H1 (cell line): ENCODE measurements at places on chromosomes 6 and 20.
A peak's percentile ranks its signal among the peaks of the same experiment; 100 is the strongest.

DNA sequence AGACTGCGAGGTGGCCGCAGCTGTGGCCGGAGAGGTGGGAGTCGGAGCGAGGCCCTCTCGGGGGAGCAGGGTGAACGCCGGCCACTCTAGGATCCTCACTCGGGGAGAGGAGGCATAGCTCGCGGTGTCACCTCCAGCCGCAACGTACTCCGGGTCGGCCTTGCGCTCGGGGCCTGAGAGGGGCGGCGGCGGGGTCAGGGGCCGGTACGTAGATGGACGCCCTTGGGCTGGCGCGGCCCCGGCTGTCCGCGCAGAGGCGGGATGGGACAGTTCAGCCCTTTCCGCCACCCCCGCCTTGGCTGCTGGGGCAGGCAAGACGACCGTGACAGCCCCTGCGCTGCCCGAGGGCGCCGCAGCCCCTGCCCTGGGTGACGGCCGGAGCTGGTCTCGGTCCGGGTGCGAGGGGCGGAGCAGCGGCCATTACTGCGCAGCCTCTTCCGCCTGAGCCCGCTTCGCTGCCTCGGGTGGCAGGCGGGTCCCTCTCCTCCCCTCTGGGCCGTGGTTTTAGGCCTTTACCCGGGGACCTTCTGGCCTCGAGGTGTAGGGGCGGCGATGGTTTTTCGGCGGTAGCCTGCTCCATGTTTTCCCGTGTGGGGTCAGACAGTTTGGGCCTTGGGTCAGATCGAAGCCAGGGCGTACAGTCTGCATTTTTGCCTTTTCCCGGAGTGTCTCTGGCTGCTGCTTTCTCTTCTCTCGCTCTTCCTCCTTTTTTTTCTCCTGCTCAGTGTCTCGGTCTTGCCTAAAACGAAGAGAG lies 405 bp downstream of the RNF146 start:
- peak; percentile 84 for DNase-seq

- DNase-seq, result no peak
Observed at GRCh38 chr20:47456041-47456537, 45.6 kb upstream of the NCOA3 start.

DNA sequence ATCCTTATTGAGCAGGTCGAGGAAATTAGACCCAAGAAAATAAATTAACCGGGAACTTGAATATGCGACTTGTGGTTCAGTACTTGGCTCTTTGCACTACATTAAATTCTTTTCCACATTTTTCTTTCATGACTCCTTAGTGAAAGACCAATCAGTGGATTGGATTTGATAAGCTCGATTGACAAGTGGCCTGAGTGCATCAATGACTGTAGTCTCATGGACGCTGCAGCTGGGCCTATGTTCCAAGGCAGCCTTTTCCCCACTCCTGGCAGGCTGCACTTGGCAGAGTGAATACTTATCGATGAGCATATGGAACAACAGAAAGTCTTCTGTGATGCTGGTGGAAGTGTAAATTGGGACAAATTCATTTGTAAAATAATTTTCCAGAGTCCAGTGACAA lies 210.8 kb upstream of the EXOC2 start:
- no peak for DNase-seq

- DNase-seq, result no peak
Observed at GRCh38 chr20:38342713-38343310, 3.5 kb upstream of the LBP start.

DNA sequence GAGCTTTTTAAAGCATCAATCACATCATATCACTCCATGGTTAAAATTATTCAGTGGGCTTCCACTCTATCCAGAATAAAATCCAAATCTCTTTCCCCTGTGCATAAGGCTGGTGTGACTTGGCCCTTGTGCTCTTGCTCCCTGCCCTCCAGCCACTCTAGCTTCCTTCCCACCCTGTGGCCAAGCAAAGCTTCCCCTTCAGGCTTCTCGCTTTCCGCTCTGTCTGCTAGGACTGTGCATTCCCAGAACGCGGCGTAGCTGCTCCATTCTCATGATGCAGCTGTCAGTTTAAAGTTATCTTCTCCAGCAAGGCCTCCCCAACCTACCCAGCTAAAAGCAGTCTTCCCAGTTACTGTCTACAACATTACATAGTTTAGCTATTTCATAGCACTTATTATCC lies 19.4 kb upstream of the KCNK16 start:
- no peak for DNase-seq

GRCh38 chr20:17612287-17612991 lies 42.6 kb downstream of the DSTN start:
- DNase-seq, result peak; percentile 49

GRCh38 chr20:19861147-19861759 lies 103.2 kb downstream of the RIN2 start:
- DNase-seq, result no peak

DNA sequence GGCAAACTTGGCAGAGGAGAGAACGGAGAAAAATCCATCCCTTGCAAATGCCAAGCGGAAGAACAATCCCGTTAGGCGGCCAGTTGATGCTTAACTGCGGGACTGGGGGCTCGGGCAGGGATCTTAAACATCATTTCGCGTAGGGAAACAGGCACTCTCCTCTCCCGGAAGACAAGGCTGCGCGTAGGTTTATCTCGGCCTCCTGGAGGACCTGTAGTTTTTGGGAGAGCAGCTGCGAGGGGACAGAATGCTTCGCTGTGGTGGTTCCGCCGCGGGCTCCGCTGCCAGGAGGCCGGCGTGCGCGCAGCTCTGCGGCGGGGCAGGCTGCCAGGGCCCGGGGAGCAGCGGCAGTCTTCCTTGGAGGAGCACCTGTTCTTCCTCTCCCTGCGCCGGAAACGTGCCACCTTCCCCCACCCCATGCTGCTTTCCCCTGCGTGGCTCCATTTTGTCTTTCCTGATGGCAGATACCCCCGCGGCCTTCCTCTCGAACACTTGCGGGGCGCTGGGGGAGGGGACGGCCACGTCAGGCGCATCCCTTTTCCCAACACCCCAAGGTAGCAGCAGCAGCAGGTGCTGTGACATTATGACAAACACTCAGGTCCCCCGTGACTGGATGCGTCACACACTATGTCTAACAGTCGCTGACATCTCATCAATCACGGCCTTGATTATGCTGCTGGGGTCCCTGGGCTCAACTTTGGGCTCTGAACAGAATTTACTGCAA lies 230.7 kb upstream of the BTBD3 start:
- no peak for DNase-seq

DNA sequence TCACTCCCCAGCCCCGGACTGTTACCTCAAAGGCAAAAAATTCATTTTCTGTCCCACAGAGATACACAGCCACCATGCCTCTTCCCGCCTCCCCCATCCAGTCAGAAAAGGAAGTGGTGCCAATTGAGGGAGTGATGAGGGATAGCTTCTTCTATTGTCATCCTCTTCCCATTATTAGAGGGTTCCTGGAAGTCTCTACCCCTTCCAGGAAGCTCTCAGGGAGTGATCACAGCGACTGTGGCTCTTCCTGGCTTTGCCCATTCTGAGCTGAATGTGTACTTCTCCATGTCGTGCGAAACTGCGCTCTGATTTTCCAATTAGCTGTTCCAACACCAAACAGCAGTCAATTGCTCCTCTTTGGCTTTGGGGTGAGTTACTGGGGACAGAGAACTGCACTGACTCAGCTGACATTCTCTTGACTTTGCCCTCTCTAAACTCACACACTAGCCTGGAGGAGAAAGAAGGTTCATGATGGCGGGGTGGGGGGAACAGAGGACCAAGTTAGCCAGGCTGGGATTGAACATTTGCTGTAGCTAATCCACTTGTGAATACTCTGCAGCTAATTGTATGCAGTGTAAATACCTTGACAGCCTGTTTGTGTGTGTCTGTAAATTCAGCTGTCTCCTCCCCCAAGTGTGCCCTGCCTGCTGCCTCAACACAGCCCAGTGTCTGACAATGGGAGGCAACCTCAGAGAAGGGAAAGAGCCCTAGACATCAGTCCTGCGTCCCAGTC lies 2.4 kb upstream of the MDGA1 start:
- no peak for DNase-seq

- no peak for DNase-seq
Observed at GRCh38 chr20:35274172-35275092, 3.5 kb downstream of the MMP24OS start.

DNA sequence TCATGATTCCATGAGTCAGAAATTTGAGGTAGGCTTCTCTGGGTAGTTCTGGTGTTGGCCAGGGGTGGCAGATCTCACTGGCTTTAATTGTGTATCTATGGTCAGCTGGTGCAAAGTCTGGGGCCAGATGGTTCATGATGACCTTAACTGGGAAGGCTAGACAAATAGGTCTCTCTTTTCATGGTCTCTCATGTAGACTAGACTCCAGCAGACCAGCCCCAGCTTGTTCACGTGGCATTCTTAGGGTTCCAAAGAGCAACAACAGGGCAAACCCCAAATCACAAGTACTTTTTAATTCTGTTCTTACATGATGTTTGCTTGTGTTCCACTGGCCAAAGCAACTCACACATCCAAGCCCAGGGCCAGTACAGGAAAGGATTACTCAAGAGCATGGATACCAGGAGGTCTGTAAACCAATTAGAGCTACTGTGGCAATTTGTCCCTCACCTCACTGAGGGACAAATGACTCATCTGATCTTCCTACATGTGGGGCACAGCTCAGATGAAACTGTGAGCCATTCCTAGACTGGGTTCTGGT lies 79.5 kb upstream of the PBOV1 start:
- no peak for DNase-seq
